ENCODE measurements at places on chromosomes 3 and 15.

DNA sequence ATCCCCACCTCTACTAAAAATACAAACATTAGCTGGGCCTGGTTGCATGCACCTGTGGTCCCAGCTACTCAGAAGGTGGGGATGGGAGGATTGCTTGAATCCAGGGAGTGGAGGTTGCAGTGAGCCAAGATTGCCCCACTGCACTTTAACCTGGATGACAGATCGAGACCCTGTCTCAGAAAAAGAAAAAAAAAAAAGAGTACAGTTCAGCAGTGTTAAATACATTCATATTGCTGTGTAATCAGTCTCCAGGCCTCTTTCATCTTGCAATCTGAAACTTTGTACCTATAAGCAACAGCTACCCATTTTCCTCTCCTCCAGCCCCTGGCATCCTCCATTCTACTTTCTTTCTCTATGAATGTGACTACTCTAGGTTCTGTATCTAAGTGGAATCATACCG is 61.2 kb downstream of the LPP start:
- DNase-seq: no peak

DNA sequence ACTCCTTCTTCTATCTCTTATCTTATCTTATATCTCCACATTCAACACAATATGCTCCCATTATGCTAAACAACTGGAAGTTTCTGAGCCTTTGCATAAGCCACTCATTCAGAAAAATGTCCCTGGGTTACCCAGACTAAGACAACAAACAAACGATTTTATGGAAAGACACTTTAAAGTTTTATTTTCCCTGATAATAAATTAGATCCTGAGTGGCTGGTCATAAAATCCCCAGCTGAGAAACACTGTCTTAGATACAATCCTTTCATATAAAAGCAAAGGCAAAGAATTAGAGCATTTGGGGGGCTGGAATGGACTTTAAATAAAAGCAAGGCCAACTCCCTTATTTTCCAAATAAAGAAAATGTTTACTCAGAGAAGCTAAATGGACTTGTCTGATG is 322.3 kb downstream of the GBE1 start:
- no peak for DNase-seq

- no peak for DNase-seq
Measured at GRCh38 chr15:82951472-82952157, 905 bp downstream of the HOMER2 start.

DNA sequence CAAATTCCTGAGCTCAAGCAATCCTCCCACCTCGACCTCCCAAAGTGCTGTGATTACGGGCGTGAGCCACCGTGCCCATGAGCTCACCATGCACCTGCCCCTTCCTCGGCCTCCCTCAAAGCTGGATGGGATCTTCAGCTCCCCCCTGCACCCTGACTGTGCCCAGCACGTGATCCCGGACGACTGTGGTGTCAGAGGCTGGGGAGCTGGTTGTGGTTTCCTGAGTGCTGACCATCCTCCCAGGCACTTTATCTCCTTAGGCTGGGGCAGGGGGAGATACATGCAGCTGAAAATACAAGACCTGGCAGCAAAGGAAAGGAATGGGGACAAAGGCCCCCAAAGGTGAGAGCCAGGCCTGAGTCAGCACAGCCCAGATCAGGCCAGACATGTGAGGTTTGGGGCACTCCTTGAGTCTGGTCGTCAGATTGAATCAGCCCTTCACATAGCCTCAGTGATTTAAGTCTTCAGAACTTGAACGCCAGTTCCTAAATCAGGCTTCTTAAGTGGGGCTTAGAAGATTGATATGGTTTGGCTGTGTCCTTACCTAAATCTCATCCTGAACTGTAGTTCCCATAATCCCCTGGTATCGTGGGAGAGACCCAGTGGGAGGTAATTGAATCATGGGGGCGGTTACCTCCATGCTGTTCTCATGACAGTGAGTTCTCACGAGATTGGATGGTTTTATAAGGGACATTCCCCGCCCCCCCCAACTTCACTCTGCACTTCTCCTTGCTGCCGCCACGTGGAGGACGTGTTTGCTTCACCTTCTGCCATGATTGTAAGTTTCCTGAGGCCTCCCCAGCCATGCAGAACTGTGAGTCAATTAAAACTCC is 35.8 kb downstream of the PRKCD start:
- DNase-seq: peak; percentile 20

DNA sequence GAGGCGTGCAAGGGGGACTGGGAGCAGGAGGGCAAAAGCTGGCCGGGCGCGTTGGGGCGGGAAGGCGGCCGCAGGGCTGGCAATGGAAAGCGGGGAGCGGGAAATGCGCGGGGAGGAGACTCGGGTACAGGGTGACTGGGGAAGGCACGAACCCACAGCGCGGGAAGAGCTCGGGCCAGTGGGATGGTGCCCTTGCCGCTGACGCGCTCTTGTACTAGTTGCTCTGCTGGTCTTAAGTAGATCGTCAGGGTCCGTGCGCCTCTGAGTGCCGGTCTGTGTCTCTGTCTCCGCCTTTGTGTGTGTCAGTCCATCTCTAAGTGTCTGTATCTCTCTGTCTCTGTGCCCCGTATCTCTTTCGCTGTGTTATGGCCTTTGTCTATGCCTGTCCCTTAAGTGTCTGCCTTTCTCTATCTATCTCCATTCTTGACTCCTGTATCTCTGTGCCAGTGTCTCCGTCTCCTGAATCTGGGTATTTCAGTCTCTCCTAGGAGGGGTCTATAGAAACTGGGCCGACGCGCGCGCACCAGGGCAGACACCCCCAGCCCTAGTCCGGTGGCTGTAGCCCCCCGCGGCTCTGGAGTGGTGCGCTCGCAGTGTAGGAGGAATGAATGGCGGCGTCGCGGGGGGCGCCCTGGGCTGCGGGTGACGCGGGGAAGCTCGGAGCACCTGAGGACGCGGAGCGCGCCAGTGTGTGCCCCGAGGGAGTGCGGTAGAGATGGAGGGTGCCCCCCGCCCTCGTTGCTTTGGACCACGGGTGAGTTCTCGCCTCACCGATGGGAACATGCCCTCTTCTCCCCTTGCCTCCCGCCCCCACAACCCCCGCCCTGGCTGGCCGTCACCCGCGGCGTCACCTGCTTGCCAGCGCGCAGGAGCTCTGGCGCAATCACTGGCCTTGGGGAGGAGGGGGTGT is 756 bp upstream of the CAMK2N2 start:
- DNase-seq: no peak
